ENCODE measurements at places on chromosomes 12 and 14. TPM values are rescaled to one million over a fixed set of nuclear protein-coding genes. Genes with fewer than 3 reads are reported as not detected.

Gene SOAT2
- total RNA-seq, result not detected

Gene PIWIL1
- not detected for total RNA-seq

Gene ALDH1L2
- 62.8 TPM for total RNA-seq

Gene TOX4
- 34.0 TPM for total RNA-seq

Gene SERPINA4
- not detected for total RNA-seq

Measured in uterine smooth muscle cell (primary cell).